ENCODE measurements at places on chromosomes 1 and 21. TPM values are rescaled to one million over a fixed set of nuclear protein-coding genes. Genes with fewer than 3 reads are reported as not detected.

The CCDC181 gene
- 0.63 TPM for total RNA-seq

The NBPF6 gene
- total RNA-seq, result not detected

The PTPN14 gene
- total RNA-seq, result 142 TPM

The ZMYM1 gene
- 16.9 TPM for total RNA-seq

The SMIM1 gene
- 1.3 TPM for total RNA-seq

The SLC30A1 gene
- 12.1 TPM for total RNA-seq

The PPM1J gene
- total RNA-seq, result 1.1 TPM

The KPRP gene
- not detected for total RNA-seq

The LEMD1 gene
- total RNA-seq, result not detected

The ELAPOR1 gene
- 0.31 TPM for total RNA-seq

DNA sequence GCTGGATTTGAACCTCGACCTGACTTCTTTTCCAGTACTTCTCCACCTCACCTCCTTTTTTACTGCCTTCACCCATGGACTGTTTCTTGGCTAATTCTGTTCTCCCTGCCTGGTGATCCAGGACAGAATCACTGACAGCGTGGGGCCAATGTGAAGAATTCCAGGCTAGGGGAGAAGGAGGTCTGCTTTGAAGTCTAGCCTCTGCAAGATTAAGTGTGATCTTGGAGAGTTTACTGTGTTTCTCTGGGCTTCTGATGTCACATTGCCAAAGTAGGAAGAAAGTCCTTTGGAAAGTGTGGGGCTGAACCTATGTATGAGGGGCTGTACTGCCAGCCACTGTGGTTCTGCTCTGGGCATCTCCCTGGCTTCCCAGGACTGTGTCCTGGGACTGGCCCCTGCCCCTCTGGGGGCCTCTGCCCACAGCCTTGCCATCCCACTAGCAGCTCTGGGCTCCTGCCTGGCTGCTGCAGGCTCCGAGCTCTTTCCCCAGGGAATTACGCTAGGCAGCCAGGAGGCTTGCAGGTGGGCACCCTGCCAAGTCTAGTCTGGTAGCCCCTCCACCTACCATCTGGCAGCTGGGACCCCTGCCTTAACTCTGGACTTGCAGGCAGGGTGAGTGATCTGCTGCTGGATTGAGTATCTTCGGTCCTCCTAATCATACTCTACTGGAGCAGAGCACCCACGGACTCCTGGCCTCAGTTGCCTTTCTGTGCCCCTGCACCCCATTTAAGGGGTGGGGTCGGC lies 52.2 kb downstream of the YARS1 start:
- no peak for DNase-seq

DNA sequence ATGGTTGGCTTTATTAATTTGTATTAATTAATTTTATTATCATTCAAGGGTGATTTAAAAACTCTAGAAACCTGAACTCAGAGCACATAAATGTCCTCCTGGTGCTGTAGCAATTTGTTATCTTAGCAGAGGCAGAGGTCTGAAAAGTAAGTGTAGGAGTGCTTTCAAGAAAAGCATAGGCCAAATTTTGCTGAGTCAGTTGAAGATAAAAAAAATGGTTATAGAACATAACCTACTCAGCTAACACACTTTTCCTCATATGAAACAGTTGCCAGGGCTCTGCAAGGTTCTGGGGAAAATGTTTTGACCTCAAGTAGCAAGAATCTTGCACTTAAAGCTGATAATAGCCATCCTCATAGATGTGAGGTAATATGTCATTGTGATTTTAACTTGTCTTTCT lies 53.5 kb upstream of the CHODL start:
- no peak for DNase-seq

DNA sequence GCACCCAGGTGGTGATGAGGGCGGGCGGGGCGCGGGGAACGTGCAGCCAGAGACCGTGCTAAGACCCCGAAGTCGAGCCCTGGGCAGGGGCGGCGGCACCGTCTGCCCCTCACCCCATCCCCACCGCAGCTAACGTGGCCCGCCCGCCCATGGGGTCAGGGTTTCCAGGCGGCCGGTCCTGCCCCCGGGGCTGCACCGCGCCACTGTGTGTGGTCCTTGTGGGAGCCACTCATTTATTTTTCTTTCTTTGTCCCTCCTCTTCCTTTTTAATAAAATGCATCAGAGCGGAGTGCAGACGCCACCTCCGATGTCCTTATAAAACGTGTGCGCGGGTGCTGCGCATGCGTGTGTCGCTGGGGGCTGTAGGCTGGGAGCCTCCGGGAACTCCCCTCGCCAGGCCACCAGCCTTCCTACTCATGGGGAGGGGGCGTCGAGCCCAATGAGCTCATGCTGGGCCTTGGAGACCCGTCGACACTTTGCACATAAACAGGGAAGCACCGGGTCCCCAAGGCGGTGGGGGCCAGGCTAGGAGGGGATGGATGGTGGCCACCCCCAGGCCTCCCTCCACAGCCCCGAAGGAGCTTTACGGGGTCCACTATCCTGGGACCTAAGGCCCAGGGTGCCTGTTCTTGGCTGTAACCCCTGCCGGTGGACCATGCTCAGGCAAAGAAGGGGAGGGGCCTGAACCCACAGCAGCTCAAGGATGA lies 59.9 kb downstream of the WNT9A start:
- peak; percentile 82 for DNase-seq

- no peak for DNase-seq
Measured at GRCh38 chr1:244965185-244966030, 101.1 kb upstream of the HNRNPU start.

GRCh38 chr1:46496505-46496904 lies 6.9 kb downstream of the DMBX1 start:
- DNase-seq, result no peak

GRCh38 chr1:177043597-177043996 lies 120.9 kb downstream of the ASTN1 start:
- DNase-seq, result no peak

- DNase-seq, result no peak
Measured at GRCh38 chr1:179187043-179187442, 42.4 kb downstream of the ABL2 start.

DNA sequence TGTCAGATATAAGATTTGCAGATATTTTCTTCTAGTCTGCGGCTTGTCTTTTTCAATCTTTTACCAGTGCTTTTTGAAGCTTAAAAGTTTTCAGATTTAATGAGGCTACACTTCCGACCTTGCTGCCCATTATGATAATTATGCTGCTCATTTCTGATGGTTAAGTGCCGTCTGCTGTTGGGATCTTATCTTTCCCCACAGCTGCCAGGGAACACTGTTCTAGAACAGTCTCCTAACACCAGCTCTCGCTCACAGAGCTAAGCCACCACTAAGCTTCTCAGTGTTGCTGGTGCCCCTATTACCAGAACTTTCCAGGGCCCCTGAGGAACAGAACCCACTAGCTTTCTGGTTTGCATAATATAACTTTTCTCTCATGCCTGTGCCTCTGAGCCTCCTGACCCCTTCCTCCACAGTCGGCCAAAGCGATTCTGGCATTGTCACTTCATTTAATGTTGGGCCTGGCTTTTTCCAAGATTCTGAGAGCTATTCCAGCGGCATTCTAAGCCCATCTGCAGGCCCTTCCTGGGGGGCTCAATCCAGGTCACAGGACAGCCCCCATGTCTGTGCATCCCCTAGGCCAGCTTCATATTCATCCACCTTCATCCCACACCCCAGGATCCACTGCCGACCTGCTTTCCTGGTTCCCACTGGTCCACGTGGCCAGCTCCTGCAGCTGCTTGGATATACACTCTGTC lies 237.0 kb downstream of the PTPRU start:
- DNase-seq, result no peak

- no peak for DNase-seq
Measured at GRCh38 chr1:68328490-68328889, 96.2 kb upstream of the WLS start.

DNA sequence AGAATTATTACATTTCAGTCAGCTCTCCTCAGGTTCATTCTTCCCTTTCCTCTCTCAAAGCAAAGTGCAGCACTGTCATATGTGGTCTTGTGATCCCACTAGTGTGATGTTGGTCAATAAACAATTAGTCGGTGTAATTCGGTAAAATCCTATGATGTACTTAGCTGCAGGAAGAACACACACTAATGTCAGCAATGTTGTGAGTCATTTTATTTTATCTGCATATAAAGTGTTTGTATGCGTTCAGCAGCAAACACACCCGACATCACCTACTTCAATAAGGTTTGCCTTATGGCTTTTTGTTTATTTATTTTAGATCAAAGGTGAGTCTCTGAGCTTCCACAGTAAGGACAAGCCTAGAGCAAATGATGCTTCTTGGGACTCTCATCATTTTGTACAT lies 47.8 kb downstream of the PTPN14 start:
- no peak for DNase-seq

DNA sequence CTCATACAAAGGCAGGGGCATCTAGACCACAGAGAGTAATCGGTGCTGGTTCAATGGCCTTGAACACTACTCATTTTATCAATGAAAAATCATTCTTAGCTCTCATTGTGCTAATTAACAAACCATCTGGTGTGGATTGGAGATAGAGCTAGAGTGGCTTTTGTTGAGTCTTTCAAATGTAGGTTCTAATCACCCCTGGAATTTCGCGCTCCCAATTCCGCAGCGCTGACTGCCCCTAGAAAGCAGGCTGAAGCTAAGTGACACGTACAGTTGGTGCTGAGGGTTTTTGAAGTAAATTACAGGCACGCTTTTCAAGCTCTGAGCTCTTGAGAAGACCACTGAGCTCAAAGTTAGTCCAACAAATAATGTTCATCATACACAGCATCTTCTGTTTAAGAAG lies 31.2 kb upstream of the CA6 start:
- DNase-seq, result no peak

DNA sequence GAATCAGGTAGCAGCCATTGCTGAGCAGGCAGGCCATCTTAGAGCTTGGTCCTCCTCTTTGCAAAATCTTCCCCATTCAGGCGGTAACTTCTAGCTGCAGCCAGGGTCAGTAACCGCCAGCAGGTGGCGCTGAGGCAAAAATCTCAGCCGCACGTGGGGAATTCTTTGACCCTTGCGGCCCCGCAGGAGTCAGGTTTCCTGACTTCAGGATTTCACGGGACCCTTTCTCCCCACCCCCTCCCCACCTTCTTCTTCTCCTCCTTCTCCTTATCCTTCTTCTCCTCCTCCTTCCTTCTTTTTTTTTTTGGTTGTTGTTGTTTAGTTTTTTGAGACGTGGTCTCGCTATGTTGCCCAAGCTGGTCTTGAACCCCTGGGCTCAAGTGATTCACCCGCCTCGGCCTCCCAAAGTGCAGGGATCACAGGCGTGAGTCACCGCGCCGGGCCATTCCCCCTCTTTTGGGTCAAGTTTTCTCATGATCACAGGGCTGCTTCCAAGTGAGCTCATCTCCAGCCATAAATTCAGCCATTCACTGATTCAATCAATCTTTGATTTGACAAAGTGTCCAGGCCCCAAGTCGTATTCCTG lies 33.4 kb upstream of the TENT5B start:
- DNase-seq, result peak; percentile 87

DNA sequence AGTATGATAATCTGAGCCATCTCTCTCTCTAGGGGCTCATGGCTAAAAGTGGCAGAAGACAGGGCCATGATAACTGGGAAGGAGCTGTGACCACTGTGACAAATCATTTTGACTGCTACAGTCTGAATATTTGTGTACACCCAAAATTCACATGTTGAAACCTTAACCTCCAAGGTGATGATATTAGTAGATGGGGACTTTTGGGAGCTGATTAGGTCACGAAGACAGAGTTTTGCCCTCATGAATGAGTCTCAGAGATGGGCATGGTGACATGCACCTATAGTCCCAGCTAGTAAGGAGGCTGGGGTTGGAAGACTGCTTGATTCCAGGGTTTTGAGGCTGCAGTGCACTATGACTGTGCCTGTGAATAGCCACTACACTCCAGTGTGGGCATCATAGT lies 174.9 kb downstream of the PLD5 start:
- no peak for DNase-seq

DNA sequence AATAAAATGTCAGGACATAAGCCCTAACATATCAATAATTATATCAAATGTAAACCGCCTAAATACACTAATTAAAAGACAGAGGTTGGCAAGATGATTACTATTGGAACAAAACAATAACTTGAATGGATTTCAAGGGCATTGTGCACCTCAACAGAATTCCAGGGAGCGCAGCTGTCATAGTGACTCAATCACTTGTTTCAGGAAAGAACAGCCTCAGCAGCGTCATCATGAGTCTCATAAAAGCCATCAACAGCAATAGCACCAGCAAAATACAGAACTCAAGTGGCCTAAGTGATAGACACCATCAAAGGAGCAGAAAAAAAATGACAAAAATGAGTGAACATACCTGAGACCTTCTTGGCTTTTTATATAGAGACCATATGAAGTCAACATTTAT lies 632.7 kb upstream of the NR5A2 start:
- no peak for DNase-seq

DNA sequence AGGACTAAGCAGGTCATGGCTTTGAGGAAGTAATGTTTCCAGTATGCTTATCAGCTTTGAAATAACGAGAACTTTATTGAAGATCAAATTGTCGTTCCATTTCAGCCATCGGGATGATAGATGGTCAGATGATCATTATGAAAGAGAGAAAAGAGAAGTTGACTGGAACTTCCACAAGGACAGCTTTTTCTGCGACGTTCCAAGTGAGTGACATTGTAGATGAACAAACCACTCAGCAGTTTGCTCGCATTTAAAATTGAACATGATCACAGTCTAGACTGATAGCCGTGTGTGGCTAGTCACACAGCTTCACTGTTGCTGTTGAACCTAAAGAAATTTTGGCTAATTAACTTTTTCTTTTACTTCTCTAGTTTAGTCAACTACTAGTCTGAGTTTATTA lies 151.1 kb downstream of the TLR5 start:
- DNase-seq, result no peak

DNA sequence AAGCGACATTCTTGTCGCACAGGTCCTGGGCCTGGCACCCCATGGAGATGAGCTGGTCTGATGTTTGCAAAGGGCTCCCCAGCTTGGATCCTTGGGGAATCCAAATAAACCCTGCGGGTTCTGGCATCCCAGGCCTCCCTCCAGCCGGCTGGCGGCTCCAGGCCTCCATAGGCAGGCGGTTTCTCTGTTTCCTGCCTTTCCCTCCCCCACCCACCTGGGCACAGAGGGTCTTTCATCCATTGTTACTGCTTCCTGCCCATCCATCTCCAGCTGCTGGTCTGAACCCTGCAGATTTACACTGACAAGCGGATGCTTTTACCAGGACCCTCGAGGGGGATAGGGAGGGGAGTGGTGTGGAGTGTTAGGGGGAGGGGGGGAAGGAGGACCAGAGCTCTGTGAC lies 39.1 kb upstream of the ID3 start:
- DNase-seq, result no peak

GRCh38 chr1:147647796-147648633 lies 22.3 kb downstream of the ACP6 start:
- DNase-seq, result no peak

DNA sequence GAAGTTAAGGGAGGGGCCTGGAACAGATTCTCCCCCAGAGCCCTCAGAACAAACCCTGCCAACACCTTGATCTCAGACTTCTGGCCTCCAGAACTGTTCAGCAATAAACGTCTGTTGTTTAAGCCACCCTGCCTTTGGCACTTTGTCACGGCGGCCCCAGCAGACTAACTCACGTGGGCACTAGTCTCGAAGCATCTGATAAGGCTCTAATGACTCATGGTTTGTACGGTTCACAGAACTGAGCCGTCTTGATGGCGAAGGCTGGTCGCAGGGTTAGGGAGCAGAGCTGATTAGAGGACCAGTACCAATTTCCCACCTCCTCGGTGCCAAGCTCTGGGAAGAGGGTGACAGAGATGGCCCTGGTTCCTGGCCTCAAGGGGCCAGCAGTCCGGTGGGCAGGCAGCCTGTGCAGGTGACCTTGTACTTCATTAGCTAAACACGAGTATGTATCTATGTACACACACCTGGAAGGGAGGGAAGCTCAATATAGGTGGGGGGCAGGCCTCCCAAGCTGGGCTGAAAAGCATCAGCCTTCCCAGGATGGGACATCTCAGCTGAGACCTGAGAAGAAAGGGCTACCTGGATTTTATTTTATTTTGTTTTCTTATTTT lies 112.8 kb downstream of the MRPS6 start:
- peak; percentile 68 for DNase-seq
